ENCODE measurements at places on chromosomes 3 and 15.

DNA sequence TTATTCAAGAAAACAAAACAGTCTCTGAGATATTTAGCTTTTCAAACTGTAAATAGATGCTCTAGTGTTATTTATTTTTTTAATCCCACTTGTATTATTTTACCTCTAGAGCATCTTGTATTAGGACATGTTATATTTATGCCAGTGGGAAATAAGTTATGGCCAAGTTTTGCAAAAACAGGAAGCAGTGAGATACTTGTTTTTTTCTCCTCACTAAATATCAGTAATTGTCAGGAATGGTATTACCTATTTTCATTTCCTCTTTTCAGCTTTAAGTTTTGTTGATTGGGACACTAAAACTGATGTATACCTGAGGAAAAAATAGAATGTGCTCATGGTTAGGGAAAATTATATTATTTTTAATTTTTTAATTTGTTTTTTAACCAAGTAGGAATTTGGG is 8.6 kb upstream of the IL20RB start:
- no peak for DNase-seq

GRCh38 chr15:77333166-77333565 is 86.7 kb downstream of the PEAK1 start:
- DNase-seq, result no peak

DNA sequence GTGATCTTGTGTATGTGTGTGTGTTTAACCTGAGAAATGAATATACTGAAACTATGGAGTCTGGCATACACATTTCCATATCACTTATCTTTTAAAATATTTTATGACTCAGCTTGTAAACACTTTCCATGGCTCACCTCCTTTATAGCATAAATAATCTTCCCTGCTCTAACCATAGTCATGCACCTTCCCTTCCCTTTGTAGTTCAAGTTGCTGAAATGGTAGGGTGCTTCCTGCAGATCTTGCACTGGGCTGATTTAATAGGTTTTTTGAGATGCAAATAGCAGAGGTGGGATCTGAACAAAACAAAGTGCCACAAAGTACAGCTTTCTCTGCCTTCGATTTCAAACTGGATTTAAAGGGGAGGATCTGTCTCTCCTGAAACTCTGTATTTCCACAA is 712.7 kb upstream of the LMCD1 start:
- no peak for DNase-seq

- no peak for DNase-seq
Measured at GRCh38 chr3:78697426-78697825, 1070.4 kb downstream of the ROBO1 start.

DNA sequence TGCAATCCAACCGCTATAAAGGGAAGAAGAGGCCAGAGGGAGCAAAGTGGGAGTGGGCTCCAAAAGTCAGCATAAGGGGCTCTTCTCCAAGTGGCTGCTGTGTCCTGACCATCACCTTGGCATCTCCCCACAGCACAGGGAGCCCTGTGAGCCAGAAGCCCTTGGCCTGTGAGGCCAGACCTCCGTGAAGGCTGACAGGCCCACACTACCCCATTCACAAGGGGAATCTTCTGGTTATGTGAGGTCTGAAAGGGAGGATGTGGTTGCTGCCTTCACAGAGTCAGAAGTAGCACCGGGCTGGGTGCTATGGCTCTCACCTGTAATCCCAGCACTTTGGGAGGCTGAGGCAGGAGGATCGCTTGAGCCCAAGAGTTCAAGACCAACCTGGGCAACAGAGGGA is 2.6 kb upstream of the ULK3 start:
- DNase-seq, result no peak
